SIG-M5 (cell line): ENCODE measurements at places on chromosomes 12 and 14.

- DNase-seq = no peak
Observed at GRCh38 chr12:108802101-108802961, 55.1 kb downstream of the SSH1 start.

DNA sequence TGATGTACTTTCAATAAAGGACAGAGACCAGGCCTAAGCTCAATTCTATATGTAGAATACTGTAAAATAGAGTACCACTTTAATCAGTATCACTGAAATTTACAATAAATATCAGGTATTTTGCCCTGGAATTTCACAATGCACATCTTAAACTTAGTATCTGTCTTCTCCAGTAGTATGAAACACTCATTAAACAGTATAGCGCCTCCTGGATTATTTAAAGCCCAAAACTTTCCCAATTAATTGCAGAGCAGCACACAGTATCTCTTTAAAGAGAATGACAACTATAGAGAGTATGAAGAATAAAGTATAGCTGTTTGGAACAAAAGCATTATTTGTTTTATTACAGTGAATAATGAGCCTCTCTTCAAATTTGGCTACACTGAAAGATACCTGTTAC, 80.2 kb downstream of the BHLHE41 start:
- no peak for DNase-seq

DNA sequence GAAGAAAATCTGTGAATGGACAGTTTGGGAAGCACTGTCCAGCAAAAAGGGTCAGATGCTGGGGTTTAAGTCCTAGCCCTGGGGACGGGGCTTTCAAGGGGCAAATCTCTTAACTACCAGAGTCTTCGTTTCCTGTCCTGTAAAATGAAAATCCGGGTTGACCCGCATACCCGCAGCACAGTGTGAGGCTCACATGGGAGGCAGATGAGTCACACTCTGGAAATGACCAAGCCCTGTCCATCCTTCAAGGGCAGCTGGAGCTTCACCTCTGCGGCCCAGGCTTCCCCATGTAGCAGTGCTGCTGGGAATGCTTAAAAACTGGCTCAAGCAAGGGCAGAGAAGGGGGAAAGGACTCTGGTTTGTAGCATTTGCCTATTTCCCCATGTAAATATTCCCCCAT, 19.0 kb downstream of the FAM181A start:
- DNase-seq = no peak

DNA sequence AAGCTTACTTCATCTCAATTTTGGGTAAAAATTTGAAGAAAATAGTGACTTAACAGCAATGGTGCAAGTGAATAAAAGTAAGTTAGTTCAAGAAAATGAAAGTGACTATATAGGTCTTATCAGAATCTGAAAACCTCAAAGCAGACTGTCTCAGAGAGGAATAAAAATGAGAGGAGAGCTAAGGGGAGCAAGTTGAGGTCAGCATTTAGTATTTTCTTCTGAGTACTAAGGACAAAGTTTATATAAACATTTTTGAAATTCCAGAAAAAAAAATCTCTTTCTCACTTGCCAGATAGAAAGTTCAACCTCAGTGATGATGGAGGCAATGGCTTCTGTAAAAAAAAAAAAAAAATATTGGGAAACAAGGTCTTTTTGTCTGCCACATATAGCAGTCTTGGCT, 414.1 kb downstream of the NPAS3 start:
- no peak for DNase-seq

- DNase-seq = peak; percentile 2
Observed at GRCh38 chr14:83196236-83196635, 1662.6 kb upstream of the SEL1L start.

- DNase-seq = no peak
Observed at GRCh38 chr14:51507511-51507905, 144.2 kb upstream of the FRMD6 start.

DNA sequence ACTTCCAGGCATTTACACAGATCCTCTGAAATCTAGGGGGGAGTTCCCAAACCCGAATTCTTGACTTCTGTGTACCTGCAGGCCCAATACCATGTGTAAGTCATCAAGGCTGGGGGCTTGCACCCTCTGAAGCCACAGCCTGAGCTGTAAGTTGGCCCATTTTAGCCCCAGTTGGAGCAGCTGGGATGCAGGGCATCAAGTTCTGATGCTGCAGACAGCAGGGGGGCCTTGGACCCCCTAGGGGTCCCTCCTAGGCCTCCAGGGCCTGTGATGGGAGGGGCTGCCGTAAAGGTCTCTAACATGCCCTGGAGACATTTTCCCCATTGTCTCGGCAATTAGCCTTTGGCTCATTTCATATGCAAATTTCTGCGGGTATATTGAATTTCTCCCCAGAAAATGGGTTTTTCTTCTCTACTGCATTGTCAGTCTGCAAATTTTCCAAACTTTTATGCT, 59.5 kb downstream of the LRIG3 start:
- no peak for DNase-seq

- DNase-seq = no peak
Observed at GRCh38 chr12:12954878-12955625, 3.1 kb upstream of the GPRC5D start.

DNA sequence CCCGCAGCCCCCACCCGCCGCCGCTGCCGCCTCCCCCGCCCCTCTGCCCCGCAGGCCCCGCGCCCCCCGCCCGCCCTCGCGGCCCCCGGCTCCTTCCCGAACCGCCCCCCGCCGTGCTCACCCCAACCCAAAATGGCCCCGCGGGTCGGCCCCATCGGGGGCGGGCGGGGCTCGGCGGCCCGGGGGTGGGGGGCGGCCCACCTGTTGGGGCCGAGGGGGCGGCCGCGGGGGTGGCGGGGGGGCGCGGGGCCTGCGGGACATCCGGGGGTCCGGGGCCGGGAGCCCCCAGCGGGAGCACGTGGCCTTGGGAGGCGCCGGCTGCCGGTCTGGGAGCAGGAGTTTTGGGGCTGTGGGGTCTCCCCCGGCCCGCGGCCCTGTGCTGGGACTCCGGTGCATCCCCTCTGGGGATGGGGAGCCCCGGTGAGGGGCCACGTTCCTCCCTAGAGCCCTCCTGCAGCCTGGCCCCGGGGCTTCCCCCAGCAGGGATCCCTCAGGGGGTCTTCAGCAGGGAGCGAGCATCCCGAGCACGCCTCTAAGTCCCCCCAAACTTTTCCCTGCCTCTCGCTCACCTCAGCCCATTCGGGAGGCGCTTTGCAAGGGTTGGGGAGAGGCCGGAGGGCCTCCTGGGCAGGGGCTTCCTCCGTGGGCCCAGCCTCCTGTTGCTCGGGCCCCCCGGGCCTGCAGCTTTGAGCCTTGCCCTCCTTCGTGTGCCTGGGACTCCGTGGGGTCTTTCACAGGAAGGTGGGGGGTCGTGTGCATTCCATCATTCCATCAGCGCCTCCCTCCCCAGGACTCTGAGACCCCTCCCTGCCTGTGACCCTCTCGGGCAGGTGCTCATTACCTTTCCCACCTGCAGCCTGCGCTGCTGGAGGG, 710 bp downstream of the MTA1 start:
- DNase-seq = no peak

DNA sequence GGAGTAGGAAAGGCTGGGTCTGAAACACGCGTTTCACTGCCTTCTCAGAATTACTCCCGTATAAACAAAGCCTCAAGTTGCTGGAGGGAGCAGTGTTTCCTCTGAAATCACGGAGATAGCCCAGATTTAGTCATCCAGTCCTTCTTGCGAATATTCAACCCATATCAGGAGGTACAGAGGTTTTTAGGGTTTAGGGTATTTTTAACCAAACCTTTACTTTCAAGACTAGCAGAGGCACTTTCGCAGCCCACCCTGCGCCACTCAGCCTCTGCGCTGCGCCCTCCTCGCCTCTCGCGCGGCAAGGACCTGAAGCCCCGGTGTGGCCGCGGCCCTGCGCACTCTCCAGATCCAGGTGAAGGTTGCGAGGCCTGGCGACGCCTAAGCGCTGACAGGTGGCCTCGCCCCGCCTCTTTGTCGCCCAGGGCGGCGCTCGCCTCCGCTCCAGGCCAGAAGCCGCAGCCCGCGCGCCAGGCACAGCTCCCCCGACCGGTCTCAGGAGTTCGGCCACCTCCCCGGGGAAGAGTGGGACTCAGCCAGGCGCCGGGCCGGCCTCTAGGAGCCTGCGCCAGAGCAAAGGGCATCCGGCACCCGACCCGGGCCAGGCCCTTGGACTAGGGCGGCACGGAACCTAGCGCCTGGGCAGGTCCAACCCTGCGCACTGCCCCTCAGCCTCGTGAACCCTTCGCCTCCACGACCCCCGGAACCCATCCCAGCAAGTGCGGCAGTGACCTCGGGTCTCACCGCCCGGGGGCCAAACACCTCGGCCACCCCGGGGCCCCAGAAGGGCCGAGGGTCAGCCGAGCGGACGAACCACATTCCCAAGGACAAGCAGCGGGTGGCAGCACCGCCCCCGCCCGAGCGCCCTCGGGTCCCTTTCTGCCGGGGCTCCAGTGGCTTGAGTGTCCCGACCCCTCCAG, 1.8 kb upstream of the SAMD4A start:
- DNase-seq = no peak

- DNase-seq = no peak
Observed at GRCh38 chr12:9711664-9712063, 21.2 kb downstream of the CLECL1 start.

DNA sequence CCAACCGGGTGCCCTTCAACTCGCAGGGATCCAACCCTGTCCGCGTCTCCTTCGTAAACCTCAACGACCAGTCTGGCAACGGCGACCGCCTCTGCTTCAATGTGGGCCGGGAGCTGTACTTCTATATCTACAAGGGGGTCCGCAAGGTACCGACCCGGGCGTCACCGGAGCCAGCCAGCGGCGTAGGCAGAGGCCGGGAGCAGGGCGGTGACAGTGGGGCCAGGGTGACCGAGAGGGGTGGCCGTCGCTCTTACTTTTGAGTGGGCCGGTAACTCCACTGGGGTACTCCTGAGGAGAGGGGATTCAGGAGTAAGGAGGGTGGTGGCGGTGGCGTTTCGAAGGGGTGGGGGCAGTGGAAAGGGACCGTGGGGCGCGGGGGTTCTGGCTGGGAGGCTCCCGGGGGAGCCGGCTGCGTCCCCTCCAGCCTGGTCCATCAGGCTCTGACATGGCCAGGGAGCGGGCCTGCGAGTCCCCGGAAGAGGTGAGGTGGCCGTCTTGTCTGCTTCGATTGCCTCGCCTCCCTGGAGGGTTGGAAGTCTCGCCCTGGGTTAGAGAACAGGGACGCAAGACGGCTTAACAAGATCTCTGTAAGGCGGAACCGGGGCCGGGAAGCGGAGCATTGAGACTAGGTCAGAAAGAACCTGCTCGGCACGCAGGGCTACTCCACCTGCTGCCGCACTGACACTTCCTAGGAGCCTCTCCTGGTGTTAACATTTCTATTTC, 491 bp downstream of the WDR20 start:
- no peak for DNase-seq

DNA sequence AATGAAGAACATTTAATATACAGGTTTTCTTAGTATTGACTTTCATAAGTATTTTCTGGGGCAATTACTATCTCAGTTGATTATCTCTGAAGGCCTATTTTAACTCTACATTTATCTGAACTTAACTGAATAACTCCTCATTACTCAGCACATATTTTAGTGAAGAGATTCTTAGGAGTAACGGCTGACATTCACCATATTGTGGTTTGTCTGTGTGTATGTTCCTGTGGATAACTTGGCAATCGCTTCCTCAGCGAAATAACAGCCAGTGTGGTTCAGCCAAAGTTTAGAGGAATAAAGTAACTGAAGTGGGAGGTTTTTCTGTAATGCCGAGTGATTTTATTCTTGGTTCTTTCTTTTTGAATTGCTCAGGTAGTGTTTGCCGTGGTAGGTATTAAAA, 168.0 kb downstream of the RAD51B start:
- no peak for DNase-seq

DNA sequence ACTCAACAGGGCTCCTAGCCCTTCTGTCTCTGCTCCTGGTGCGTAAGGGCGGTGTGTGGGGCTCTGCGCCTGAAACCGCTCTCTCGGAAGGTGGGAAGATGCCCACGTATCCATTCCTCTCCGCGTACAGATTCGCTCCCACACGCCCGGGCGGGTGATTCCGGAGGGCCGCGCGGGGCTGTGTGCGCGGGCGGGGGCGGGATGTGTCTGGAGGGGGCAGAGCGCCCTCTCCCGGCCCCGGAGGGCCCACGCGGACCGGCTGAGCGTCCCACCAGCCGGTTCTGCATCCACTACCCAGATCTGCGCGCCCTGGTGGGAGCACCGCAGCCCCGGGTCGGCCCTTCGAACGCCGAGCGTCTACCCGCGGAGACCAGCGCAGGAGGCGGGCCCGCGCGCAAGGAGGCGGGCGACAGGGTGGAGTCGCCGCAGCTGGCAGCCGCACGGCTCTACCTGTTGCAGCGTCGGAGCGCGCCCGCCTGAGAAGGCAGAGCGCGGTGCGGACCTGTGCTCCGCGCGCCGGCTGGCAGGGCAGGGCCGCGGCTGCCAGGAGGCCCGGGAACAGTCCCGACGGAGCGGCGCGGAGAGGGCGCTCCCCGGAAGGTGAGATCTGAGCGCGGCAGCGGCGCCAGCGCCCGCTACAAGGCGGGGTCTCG, 1.4 kb upstream of the KCNK13 start:
- DNase-seq = no peak

DNA sequence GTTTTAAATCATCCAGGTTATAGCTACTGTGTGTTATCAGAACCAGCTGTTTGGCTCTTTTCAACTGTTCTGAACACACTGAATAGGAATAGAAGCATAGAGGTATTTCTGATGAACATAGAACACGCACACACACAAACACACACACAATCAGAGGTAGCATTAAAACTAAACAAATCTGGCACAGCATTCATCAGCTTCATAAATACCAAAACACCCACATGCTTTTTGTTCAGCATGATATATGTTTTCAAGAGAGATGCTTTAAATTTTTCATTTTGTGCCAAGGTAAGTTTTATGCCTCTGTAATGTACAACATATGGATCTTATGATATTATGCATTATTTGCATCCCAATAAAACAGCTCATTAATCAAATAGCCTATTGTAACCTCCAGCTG, 208.6 kb downstream of the GALC start:
- no peak for DNase-seq

DNA sequence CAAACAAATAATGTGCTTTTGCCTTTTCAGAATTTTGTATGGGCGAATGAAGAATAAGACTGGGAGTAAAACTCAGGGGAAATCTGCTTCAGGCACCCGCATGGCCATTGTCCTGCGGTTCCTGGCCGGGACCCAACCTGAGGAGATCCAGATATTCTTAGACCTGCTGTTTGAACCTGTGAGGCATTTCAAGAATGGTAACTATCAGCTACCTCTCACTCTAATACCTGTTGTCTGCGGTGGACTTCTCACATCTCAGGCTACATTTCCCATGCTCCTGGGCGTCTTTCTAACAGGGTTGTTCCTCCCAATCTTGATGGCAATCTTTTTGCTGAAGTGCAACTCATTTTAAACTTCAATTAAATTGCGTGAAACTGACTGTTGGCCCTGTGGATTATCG, 47.1 kb downstream of the UTP20 start:
- no peak for DNase-seq

GRCh38 chr14:74935360-74935680, 12.3 kb upstream of the RPS6KL1 start:
- no peak for DNase-seq

DNA sequence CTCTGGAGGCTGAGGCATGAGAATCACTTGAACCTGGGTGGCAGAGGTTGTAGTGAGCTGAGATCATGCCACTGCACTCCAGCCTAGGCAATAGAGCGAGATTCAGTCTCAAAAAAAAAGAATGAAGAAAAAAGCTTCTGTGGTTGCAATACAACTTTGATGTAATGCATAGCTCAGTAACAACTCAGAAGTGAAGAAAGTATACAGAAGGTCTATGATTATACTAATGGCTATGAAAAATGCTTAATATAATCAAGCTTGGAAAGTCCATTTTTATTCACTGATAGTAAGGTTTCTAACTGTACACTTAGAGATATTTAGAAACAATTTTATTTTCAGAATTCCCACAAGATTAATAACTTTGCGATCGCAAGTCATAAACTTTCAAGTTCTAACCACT, 88.2 kb upstream of the FRMD6 start:
- no peak for DNase-seq

GRCh38 chr12:117850048-117850447, 118.7 kb downstream of the KSR2 start:
- no peak for DNase-seq
